ENCODE measurements at places on chromosomes 5 and 9. TPM values are rescaled to one million over a fixed set of nuclear protein-coding genes. Genes with fewer than 3 reads are reported as not detected.

Gene TICAM2
- total RNA-seq, result 0.63 TPM

Gene PCDH12
- total RNA-seq, result 22.0 TPM

Gene BARX1
- not detected for total RNA-seq

Gene ADAM19
- total RNA-seq, result 25.4 TPM

Gene PDCD1LG2
- total RNA-seq, result 7.0 TPM

Gene EFNA5
- 53.3 TPM for total RNA-seq

Gene ZBED3
- total RNA-seq, result 2.0 TPM

Gene MARCOL
- not detected for total RNA-seq

Gene CYLC2
- total RNA-seq, result not detected

Gene CBY3
- not detected for total RNA-seq

Gene ZNF883
- 0.50 TPM for total RNA-seq

Gene KIF12
- not detected for total RNA-seq

Gene EPB41L4A
- 44.6 TPM for total RNA-seq

Gene OBP2B
- not detected for total RNA-seq

Gene BBLN
- total RNA-seq, result 19.4 TPM
